ENCODE measurements at places on chromosomes 6 and 20.

- DNase-seq: peak; percentile 82
Observed at GRCh38 chr6:144216668-144217218, 66.4 kb downstream of the STX11 start.

GRCh38 chr6:98925831-98926230 lies 21.9 kb downstream of the FBXL4 start:
- no peak for DNase-seq

- no peak for DNase-seq
Observed at GRCh38 chr6:136294621-136295020, 5.0 kb upstream of the BCLAF1 start.

DNA sequence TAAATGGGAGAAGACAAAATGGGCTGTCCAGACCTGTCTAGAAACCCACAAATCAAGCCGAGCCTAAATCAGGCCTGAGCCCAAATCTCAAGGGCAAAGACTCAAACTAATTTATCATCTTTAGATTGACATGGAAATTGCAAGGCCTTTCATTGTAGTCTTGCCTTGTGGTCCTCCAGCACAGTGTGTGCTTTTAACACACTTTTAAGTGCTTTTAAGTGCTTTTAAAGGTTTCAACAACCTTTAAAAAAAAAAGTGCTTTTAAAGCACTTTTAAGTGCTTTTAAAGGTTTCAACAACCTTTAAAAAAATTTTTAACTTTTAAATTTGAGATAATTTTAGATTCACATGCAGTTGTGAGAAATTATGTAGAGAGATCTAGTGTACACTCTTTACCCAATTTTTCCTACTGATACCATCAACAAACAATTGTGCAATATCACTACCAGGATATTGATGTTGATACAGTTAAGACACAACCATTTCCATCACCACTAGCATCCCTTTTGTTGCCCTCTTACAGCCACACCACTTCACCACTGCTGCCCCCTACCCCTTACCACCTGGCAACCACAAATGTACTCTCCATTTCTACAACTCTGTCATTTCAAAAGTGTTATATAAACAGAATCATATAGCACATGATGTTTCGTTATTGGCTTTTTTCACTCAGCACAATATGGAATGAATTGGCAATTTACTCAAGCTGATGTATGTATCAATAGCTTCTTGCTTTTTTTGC lies 23.1 kb upstream of the DCBLD1 start:
- DNase-seq: no peak

- DNase-seq: peak; percentile 89
Observed at GRCh38 chr6:27078734-27079357, 168.7 kb upstream of the PRSS16 start.

DNA sequence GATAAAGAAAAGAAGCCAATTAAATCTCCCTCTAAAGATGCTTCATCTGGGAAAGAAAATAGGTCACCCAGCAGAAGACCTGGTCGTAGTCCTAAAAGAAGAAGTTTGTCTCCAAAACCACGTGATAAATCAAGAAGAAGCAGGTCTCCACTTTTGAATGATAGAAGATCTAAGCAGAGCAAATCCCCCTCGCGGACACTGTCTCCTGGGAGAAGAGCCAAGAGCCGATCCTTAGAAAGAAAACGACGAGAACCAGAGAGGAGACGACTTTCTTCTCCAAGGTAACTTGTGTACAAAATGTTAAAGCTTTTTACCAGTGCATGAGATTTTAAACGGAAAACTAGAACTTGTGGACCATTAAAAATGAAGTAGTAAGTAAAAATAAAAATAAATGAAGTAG lies 46.5 kb downstream of the FAM217A start:
- no peak for DNase-seq

DNA sequence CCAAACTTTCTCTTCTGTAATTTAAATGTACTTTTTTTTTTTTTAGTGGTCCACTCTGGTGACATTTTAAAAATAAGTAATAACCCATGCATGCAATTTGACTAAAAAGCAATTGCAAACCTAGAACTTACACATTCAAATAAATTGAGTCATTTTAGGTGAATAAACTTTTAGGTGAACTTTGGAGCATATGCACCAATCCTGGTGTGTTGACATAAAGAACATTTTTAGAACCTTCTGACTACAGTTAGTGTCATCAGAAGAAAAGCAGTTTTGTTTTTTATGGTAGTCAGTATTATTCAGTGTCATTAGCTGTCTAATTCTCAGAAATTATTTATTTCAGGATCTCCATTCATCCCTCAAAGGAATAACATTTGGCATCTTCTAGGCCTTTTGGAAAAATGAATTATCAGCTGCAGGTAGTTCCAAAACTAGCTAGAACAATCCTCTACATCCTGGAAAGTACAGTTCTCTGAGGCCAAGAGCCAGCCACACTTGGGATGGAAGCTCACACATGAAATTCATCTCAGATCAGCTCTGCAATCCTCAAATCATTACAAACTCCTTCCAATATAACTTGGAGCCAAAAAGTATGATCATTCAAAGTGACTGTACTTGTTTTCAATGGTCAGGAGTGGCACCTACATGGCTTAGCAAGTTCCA lies 38.5 kb upstream of the SIM1 start:
- DNase-seq: no peak

DNA sequence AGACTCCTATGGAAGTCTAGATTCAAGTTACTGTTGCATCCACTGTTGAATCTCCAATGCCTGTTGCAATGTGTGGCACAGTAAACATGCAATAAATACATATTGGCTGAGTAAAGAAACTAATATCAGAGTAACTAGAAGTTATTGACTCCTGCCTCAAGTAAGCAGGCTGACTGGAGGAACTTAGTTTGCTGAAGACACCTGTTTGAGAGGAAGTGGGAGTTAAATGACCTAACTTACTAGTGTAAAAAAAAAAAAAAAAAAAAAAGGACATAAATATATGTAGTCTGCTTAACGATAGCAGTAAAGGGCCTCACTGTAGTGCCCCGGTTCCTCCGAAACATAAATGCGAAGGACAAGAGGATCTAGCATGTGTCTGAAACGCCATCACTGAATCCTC lies 249.8 kb upstream of the PRDM1 start:
- DNase-seq: no peak

- no peak for DNase-seq
Observed at GRCh38 chr6:137637121-137637520, 142.9 kb upstream of the OLIG3 start.

GRCh38 chr6:140871911-140872310 lies 1260.8 kb upstream of the GJE1 start:
- DNase-seq: no peak

GRCh38 chr6:33197431-33198048 lies 2.9 kb downstream of the RXRB start:
- DNase-seq: peak; percentile 90

- no peak for DNase-seq
Observed at GRCh38 chr6:126947070-126947469, 171.4 kb upstream of the RSPO3 start.

GRCh38 chr20:17281478-17281877 lies 54.6 kb downstream of the PCSK2 start:
- DNase-seq: peak; percentile 89

DNA sequence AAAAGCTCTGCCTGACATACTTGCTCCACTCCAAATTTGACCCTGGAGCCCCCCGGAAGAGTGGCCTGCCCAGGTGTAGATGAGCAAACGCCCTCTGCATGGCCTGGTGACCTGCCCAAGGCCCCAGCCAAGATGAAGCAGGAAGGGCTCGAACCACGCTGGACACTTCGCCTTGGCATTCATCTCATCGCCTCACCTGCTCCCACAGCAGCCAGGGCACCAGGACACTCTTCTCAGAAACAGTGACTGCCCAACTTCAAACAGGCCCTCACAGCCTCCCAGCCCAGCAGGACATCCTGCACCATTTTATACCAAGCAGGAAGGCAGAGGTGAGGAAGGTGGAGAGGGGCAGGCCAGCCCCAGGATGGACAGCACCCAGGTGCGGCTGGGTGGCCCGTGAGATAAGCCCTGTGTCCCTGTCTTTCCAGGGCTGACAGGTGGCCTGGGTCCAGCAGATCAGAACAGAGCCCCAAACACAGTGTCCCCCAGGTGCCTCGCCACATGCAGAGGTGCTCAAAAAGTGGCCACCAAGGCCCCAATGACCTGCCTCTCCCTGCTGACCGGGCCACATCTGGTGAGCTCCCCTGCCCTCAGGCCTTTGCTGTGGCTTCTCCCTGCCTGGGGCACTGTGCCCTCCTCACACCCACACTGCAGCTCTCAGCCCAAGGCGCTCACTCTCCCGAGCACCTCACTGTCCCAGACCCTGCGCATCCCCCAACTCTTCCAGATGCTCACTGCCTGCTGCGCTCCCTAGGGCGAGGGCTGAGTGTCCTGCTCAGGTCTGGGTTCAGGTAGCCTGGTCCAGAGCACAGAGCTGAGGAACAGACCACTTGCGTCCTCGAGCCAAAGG lies 7.2 kb downstream of the ACSS1 start:
- no peak for DNase-seq

- no peak for DNase-seq
Observed at GRCh38 chr6:155272353-155273232, 8.8 kb downstream of the CLDN20 start.

DNA sequence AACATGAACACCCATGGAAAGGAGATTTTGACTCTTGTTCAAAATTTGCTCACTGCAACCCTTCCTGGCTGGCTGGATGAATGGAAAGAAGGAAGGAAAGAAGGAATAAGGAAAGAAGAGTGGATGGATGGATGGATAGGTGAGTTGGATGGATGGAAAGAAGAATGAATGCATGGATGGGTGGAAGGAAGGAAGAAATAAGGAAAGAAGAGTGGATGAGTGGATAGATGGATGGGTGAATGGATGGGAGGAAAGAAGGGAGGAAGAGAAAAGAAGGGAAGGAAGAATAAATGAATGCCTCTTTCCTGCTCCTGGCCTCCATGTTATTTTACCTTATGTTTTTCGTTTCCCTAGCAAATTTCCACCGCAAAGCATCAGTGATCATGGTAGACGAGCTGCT lies 74.2 kb upstream of the RIN2 start:
- DNase-seq: no peak

DNA sequence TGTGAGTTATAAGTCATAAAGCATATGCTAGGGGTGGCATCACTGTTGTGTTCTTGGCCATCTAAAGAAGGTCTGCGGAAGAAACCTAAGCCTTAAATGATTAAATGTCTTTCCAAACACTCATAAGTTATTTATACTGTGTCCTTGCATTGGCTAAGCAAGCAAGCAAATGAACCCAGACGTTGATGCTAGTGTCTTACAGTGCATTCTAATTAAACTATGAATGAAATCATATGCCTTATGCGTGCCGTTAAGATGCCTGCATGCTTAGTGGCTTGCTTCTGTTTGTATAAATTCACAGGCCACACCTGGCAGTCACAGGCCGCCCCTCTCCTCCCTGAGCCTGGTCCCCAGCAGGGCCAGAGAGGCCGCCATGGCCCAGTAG lies 49.9 kb downstream of the RIN2 start:
- no peak for DNase-seq

DNA sequence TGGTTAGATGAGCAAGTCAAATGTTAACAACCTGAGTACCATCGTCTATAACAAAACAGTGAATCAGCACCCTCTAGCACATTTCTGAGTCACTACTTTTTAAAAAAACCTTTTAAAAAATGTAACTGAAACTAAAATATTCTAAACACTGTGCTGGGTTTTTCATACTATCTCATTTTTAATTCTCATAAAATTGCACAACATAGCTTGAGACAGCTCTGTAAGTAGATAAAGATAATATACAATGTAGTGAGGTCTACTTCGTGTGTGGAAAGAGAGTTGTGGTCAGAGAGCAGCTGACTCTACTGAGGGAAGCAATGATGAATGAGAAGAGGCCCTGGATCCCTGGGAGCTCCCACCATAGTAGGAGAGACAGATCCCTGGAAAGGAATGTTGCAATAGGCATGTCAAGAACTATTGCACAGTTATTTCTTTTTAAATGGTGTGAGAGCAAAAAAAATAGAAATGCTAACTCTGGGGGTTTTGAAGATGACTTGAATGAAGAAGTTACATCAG lies 13.6 kb upstream of the CALHM6 start:
- DNase-seq: no peak

- no peak for DNase-seq
Observed at GRCh38 chr20:38272961-38273360, 12.4 kb upstream of the KIAA1755 start.

- no peak for DNase-seq
Observed at GRCh38 chr6:132072831-132073230, 121.7 kb upstream of the CCN2 start.

DNA sequence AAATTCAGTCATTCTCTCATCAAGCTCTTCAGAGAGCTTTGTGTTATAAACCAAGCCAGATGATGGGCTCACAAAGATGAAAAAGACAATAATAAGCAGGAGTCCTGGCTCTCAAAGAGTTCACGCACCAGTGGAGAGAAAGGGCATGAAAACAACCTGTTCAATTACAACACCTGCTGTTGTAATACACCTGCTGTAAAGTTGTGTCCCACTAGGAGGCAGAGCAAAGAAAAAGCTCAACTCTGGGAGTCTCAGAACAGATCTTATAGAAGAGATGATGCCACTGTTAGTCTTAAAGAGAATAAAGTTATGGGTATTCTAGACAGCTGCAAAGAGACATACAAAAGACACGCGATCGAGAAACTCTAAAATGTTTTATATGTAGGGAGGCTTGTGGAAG lies 100.6 kb downstream of the DCDC2 start:
- peak; percentile 67 for DNase-seq

DNA sequence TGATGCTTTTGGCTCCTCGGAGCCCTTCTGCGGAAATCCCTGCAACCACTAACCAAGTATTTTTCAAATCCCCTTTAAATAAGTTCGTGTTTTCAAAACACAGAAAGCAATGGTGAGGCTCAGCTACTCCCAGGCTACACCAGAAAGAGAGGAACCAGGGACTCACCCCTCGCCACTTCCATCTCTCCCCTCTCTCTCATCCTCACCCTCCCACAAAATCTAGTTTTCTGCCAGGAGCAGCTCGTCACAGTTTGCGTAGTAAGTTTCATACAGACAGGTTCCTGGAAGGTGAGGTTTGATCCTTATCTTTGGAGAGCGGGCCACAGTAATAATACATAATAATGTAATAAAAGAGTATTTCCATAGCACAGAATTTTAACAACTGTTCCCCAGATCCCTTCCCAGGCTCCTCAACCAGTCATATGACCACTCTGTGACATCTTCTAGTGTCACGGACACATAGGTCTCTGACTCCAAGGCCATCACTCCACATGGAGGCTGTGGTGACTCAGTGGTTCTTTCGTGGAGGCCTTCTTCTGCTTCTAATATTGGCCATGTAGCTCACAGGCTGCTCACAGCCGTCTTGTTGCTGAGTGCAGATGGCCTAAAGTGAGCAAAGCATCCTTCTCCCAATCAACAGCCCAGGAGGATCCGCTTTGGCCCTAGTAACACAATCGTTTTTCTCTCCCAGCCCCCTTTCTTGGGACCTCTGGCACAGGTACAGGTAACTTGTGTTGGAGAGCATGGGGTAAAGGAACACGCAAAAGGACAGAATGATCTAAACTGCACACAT lies 295.7 kb downstream of the CDC5L start:
- DNase-seq: no peak

GRCh38 chr6:43689421-43689820 lies 1.8 kb upstream of the MRPS18A start:
- no peak for DNase-seq

All from GM23338 (cell line).